HAP-1 (cell line): ENCODE measurements at places on chromosomes 5 and 9.

GRCh38 chr9:98008764-98009163 lies 25.6 kb downstream of the ANP32B start:
- no peak for DNase-seq

DNA sequence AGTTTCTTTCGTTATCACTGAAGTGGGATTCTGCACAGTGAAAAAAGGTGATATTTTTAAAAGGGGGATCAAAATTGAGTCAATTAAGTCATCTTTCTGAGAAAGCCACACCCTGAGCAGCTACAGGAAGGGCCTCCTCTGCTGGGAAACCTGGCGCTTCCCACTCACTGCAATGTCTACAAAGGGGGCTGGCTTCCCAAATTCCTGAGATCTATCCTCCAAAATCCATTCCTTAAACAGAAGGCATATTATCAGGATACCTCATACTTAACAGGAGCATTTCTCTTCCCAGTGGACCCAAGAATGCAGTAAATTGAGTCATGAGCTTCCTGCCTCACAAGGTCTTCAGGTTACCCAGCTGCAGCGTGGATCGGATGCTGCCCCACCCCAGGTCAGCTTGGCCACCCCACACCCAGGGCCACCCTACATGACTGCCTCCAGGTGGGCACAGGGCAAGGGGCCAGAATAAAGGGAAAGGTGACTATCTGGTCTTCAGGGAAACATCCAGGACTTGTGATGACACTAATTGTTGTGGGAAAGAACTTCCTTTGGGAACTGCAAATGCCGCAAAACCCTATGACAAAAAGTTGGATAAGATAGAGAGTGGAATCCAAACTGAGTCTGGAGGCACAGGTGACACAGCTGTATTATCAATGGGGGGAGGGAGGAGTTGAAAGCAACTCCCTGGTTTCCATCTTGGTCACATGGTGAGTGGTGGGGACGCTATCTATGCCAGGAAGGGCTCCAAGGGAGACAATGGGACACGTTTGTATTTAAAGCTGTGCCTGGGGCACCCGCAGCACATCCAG lies 42.3 kb downstream of the ROR2 start:
- DNase-seq = no peak

- DNase-seq = no peak
Observed at GRCh38 chr5:125685771-125686170, 737.4 kb upstream of the GRAMD2B start.

DNA sequence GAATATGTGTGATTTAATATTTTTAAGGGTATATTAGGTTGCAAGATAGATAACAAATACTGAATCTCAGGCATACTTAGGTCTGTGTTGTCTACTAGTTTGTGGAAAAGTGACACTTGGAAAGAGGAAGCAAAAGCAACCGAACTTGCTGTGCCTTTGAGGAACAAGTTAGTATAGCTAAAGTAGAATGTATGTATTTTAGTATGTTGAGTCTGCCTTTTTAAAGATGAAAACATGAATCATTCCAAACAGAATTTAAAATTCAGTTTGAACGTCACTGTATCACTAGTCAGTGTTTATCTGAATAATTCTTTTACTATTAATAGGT lies 12.9 kb downstream of the TLE4 start:
- no peak for DNase-seq

DNA sequence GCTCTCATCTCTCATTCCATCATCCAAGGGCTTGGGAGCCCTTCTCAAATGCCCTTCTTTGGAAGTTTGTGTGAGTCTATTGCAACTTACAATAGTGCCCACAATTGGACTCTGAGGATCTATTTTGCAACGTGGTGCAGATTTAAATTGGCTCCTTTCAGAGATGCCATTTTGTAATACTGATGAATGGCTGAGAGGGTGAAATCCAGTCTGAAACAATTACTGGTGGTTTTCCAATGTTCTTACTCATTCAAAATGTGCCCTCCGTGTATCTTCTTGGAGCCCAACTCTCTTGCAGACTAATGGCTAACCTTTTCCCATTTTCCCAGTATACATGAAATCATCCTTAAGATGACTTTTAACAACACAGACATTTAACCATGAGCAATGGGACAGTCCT lies 6.1 kb downstream of the ZNF462 start:
- DNase-seq = no peak

DNA sequence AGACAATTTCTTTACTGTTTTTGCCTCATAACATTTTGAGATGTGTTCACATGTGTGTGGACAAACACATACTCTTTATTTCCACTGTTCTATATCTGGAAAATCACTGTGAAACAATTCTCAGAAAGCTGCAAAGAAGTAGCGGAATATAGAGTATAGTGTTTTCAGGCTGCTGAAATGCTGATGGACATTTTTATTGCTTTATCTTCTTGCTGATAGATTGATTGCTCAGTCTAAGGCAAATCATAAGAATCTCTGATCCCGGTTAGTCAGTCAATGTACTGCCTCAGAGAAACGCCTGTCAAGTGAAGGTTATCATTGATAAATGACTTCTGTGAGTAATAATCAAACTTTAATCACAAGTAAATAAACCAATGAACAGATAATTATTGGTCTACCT lies 364.9 kb upstream of the CTNND2 start:
- DNase-seq = no peak
